ENCODE measurements at places on chromosomes 6 and 20.
A peak's percentile ranks its signal among the peaks of the same experiment; 100 is the strongest.

DNA sequence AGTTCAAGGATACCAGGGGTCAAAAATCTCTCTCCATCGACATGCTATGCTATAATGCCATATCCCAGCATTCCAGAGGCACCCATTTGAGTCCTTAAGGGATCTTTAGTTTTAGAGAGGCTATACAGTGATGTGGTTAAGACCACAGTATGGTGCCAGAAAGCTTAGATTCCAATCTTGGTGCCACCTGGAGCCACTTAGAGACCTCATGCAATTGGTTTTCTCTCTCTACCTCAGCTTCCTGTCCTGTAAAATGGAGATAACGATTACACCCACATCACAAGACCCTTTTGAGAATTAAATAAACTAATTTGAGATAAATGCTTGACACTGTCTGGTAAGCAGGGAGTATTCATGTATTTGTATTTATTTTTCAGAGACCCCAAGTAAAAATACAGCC lies 39.0 kb downstream of the PLAGL1 start:
- no peak for DNase-seq

- DNase-seq = no peak
Observed at GRCh38 chr6:41736800-41737555, 1.6 kb upstream of the TFEB start.

DNA sequence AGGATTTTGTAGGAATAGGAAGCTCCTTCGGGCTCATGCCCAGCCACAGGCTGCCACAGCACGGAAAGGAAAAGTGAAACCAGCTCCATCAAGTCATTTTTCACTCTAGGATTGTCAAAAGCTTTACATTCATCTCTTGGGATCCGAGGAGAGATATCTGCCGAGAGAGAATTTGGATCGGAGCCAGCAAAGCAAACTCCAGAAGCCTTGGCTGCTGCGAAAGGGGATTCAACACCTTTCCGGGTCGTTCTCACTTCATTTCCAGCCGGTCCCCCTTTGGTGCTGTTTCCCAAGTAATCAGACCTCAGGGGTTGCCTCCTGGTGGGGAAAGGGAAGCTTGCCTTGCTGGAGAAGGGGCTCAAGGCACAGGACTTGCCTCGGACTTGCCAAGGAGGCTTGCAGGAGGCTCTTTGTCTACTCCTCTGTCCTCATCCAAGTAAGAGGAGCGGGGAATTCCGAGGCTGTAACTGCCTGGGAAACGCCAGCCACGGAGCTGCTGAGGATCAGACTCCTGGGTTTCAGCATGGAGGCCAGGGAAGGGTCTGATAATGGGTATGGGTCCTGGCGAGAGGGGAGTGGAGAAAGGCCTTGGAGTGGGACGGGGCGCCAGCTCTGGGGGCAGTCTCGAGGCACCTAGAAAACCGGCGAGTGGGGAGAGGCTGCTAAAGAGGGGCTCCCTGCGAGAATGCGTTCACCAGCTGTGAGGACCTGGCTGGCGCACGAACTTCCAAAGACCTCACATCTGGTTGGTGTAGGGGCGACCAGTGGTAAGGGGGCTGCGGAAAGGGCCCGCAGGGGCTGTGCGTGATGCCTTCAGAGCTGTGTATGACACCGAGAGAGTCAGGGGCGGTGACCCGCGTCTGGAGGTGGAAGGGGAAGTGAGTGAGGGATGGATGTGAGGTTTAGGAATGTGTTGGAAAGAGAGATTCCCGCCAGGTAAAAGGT lies 702 bp downstream of the ETV7 start:
- peak; percentile 12 for DNase-seq

DNA sequence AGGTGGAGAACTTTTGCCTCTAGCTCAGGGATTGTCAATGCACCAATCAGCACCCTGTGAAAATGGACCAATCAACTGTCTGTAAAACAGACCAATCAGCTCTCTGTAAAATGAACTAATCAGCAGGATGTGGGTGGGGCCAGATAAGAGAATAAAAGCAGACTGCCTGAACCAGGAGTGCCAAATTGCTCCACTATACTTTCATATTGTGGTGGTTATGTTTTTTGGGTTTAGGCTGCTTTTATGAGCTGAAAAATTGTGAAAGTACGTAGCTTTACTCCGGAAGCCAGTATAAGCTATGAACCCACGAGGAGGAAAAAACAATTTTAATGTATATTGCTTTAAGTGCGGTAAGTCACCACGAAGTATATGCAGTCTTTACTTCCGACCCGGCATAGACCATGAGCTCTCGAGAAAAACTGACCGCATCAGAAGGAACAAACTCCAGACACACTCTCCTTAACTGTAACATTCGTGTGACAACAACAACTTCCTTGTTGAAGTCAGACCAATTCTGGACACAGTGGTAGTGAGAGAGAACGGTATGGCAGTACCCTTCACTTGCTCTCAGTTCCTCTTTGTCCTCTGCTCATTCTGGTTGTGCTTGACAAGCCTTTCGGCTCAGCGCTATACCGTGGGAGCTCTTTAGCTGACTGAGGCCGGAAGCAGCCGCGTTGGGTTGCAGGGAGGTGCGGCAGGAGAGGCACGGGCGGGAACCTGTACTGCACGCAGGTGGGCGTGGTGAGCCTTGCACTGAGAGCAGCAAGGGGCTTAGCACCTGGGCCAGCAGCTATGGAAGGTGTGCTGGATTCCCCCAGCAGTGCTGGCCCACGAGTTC lies 81.9 kb upstream of the E2F3 start:
- DNase-seq = peak; percentile 66

- DNase-seq = no peak
Observed at GRCh38 chr6:142313284-142313683, 11.5 kb downstream of the ADGRG6 start.

DNA sequence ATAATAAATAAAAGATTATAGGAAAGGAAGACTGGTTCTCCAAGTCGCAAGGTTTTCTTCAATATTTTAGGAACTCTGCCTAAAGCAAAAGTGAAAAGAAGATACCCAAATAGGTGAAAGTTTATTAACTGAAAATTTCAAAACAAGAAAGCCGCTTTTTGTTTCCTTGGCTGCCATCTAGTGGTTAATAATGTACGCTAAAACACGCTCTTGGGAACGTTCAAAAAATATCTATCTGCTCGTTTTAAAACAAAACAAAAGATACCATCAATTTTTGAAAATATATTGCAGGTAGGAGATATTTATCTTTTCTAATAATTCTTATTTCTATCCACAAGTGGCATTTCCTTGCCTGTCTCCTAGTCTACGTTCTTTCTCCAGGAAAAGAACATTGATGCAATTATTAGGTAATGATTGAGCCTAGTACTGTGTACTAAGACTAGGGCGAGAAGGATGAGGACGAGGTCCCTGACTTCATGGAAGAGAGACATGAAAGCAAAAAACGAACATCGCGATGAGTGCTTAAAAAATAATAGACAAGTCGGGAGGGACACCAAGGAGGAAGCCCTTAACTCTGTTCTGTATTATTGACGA lies 97.2 kb downstream of the SPTLC3 start:
- no peak for DNase-seq
